ACHN (cell line): ENCODE measurements at places on chromosomes 11 and 22.

GRCh38 chr11:17343907-17344306 is 7.7 kb upstream of the NCR3LG1 start:
- DNase-seq, result peak; percentile 70

DNA sequence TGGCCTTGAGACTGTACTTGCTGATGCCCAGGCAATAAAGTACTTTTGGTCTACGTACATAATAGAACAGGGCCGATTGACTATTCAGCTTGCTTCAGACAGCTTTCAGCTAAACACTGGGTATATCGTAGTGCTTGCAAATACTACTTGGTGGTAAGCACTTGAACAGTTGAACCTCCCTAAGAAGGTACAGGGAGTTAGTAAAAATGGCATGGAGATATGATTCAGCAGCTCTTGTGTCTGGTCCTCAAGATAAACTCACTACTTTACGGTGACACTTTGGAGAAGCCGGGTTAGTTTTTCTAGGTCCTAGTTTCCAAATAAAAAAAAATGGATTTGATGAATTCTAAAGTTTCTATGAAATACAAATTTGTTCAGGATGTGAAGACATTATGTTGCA is 7.3 kb downstream of the CCDC117 start:
- no peak for DNase-seq

GRCh38 chr22:45910928-45911467 is 66.0 kb downstream of the WNT7B start:
- no peak for DNase-seq

DNA sequence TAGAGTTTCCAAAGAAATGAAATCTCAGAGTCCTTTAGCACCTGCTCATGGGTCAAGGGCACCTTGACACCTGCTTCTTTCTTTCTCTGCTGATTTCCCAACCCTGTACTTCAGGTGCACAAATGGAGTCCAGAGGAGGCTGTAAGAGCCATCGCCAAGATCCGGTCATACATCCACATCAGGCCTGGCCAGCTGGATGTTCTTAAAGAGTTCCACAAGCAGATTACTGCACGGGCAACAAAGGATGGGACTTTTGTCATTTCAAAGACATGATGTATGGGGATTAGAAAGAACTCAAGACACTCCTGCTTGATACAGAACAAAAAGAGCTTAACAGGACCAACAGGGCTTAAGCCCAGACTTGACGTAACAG is 5.9 kb downstream of the PTPMT1 start:
- DNase-seq, result no peak

GRCh38 chr11:78783846-78784245 is 209.2 kb upstream of the NARS2 start:
- no peak for DNase-seq

- no peak for DNase-seq
Measured at GRCh38 chr11:72696866-72697700, 22.9 kb upstream of the PDE2A start.

DNA sequence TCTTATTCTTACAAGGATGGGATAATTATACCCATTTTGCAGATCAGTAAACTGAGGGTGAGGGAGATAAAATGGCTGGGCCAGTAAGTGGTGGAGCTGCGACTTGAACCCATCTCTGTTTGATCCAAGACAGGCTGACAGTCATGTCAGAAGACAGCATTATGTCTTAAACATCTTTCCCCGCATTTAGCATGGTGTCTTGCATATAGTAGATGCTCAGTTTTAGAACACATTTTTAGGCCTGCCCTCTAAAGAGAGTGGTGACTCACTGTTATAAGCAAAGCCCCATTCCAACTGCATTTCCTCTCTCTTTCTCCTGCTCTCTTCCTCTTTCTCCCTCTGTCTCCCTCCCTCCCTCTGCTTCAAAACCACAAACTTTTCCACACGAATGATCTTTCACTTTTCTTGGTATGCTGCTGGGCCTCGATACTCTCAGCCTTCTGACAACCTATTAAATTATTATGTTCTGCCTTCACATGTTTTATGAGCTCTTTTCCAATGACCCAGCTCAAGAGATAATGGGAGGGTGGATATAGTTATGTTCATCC is 25.2 kb downstream of the CWC15 start:
- DNase-seq, result peak; percentile 74

GRCh38 chr11:120752668-120753067 is 241.1 kb downstream of the GRIK4 start:
- no peak for DNase-seq

DNA sequence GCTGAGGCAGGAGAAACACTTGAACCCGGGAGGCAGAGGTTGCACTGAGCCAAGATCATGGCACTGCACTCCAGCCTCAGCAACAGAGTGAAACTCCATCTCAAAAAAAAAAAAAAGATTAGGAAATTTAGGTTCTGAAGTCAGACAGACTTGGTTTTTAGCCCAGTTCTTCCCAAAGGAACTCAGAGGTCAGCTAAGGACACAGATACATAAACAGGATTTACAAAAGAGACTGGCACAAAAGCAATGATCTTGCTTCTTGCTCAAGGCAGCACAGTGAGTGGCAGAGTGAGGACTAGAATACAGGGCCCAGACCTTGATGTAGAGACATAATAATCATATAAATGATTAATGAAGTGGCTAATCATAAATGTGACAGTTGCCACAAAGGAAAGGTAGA is 25.4 kb upstream of the RRAS2 start:
- no peak for DNase-seq

DNA sequence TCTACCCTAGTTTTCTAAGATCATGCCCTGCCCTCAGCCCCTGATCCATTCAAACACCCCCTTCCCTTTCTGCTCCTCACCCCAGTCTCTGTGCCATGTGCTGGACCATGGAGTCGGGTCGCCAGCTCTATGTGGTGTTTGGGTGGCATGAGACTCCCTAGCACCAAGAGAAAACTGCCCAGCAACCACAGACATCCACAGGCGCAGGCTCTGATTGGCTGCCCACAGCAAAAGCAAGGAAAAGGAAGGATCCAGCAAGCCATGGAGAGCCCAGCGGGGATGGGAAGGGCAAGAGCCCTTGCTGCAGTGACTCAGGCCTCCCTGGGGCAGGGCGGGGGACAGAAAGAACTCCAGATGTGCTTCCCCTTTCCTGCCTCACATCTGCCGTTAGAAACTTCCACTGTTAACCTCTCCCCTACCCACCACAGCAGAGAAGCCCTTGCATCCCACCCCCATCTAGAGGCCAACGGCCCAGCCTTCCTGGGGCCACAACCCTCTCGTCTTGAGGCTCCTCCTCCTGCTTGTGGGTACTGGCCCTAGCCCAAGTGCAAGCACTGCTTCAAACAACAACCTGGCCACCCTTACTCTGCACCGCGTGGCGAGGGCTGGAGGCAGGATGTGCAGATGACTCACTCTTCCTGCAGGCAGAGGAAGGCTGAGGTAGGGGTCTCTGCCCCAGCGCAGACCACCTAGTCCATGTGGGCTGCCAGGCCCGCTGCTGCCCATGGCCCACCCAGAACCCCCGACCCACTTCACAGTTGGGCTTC is 9.7 kb upstream of the AHNAK start:
- peak; percentile 95 for DNase-seq

- DNase-seq, result no peak
Measured at GRCh38 chr11:1326435-1327063, 17.1 kb upstream of the TOLLIP start.
